Stimulated activated CD8-positive, alpha-beta memory T cell treated with anti-CD3 and anti-CD28 coated beads, Interleukin-4, amount 100 ng/mL, for 48 hours (primary cell): ENCODE measurements at places on chromosomes 2 and 18.

DNA sequence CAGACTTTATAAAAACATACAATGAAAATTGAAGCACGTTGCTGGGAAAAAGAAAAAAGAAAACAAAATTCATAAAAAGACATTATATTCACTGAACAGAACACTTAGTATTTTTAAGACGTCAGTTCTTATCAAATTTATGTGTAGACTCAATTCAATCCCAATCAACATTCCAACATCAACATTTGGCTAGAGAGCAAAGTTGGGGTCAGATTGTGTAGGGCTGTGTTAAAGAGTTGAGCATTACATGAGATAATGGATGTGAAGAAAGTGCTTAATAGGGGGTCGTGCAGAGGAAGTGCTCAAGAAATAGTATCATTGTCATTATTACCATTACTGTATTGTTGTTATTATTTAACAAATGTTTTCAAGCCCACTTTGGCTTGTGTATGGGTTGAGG is 154.1 kb upstream of the TNP1 start:
- DNase-seq, result no peak

- peak; percentile 51 for DNase-seq
Observed at GRCh38 chr2:119760237-119760955, 674 bp downstream of the PTPN4 start.

DNA sequence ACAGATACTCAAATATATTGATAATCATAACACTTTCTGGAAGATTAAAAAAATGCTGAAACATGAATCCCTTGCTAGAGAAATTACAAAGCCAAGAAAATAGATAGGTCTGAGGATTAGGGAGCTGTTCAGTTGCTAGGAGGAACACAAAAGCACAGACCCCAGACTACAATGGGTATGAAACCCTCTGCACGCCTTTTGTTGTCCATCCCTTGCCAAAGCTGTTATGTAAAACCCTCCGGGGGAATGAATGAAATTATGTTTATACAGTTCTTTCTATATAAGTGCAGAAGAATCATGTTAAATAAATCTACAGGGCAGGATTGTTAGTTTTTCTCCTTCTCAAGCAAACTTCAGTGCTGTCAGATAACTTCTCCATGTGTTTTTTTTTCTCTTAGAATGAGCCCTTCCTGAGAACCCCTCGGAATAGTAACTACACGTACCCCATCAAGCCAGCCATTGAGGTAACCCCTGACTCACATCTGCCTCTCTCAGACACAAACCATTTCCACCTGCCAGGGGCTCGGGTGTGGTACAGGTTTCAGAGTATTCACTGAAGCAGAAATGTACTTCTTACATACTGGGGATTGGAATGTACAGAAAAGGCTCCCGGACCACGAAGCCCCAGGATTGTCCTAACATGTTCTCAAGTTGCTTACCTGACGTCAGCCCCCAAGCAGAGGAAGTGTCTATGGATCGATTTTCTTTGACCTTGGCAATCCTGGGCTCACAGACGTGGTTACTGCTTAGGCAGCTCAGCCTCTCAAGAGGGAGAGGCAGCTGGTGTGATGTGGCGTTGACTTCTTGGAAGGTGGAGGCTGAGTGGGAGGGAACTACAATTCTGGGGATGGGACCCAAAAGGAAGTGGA is 118.0 kb downstream of the PLB1 start:
- DNase-seq, result peak; percentile 59

- DNase-seq, result no peak
Observed at GRCh38 chr2:12769492-12770105, 52.9 kb downstream of the TRIB2 start.

GRCh38 chr2:132984731-132985130 is 314.7 kb upstream of the LYPD1 start:
- DNase-seq, result no peak

- no peak for DNase-seq
Observed at GRCh38 chr2:172093416-172094293, 8.3 kb downstream of the DLX1 start.

DNA sequence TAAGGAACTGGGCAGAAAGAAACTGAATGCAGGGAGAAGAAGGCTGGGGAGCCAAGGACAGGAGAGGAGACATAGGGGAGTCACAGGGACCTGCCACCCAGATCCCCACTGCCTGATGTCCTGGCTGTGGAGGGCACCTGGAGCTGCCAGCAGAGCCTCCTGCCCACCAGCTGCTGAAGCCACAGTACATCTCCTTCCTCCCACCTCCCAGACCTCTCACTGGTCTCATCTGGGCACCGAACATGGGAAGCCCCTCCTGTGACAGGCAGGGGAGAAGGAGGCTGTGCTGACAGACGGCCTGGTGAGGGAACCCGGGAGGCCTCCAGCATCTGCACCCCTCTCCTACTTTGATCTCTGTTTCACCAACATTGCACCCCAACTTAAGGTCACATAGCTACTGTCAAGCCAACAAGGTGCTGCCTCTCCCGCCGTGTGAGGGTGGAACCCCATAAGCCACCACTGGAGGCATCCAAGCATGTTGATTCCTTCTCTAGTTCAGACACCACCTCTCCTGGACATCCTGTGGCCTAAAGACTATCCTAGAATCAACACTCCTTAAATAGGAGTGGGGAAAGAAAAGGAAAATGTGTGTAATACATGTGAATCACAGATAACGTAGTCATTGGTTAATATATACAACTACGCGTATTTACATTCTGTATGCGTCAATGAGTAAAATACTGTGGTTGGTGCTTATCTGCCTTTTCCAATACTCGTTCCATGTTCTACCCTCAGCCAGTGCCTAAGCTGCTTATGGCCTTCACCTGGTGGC is 3.5 kb upstream of the RNPEPL1 start:
- DNase-seq, result peak; percentile 65

- DNase-seq, result peak; percentile 43
Observed at GRCh38 chr18:58535340-58536201, 93.3 kb downstream of the ALPK2 start.

GRCh38 chr2:205527801-205528200 is 154.5 kb upstream of the NRP2 start:
- no peak for DNase-seq

DNA sequence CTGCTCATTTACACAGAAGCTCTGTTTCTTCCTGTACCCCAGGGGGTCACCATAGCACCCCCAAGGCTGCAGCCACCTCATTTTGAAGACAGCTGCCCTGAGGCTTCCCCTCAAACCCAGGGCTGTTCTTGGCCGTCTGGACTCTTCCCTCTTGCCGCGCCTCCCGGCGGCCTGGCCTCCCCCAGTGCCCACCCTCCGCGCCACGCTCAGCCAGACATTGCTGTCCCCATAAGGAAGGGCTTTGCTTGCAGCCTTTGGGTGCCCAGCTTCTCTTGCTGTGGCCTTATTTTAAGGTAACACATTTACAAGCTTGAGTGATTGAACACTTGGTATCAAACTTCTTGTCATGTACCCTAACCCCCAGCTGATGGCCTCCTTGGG is 79.0 kb downstream of the STPG4 start:
- DNase-seq, result no peak

DNA sequence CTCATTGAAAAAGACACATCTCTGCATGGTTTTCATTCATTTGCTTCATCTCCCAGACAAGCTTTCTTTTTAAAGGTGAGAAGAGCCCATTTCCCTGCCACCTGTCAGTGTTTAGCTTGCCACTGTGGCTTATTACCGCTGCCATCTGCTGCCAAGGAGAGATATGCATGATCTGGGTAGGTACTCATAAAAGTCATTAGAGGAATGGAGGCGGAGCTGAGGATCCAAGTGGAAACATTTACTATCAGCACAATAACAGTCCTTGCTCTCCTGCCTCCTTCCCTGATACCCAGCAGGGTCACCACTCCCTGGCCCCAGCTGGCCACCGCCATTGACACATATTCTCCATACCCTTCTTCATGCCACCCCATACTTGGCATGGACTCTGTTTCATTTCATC is 390.4 kb downstream of the TSN start:
- DNase-seq, result no peak

DNA sequence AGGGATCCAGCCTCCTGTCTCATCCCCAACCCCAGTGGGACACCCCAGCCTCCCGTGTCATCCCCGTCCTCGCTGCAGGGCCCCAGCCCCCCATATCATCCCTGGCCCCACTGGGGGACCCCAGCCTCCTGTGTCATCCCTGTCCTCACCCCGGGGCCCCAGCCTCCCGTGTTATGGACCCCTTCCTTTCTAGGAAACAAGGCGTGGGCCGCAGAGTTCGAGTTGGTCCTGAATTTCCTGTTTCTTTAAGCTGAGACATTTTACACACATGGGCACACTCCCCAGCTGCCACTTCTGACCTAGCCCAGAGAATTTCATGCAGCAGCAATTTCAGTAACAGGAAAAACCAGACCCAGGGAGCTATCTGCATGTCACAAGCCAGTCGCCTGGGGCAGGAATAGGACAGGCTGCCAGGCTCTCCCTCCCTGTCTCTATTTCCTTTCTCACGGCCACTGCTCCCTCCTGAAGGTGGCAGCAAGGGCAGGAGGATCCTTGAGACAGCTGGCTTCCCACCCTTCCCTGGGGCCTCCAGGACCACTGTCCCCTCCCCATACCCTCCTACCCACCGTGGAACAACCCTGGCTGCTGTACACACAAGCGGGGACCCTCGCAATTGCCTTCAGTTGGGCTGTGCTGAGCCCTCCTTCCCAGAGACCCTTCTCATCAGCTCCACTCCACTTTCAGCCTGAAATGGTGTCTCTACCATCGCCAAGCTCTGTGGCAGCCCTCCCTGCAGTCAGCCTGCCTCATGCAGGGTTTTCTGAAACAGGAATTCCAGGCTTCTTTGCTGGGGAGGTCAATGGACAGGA is 141.9 kb upstream of the ID2 start:
- no peak for DNase-seq

- no peak for DNase-seq
Observed at GRCh38 chr2:137969418-137969765, 5.1 kb downstream of the HNMT start.

DNA sequence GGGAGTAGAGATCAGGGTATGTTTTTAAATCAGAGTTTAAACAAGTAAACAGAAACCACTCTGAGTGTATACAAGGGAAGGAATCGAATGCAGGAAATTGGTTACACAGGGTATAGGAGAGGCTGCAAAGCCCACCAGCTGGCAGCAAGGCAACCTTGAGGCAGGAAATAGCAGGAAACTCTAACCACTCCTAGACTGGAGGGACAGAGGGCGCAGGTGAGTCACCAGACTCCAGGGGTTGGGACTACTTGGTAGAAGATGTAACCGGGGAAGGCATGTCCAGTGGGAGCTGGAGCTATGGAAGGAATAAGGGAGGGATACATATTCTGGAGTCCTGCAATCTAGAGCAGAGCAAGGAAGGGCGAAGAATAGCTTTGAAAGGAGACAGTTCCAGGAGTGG is 152.3 kb downstream of the MEIS1 start:
- DNase-seq, result no peak

GRCh38 chr2:42060718-42061619 is 13.1 kb downstream of the PKDCC start:
- DNase-seq, result no peak

- DNase-seq, result peak; percentile 66
Observed at GRCh38 chr2:169828141-169828811, 1.0 kb downstream of the UBR3 start.
